Activated CD8-positive, alpha-beta memory T cell treated with anti-CD3 and anti-CD28 coated beads, Interleukin-2, amount 50 U/mL, for 4 hours (primary cell): ENCODE measurements at places on chromosomes 1 and 21.

DNA sequence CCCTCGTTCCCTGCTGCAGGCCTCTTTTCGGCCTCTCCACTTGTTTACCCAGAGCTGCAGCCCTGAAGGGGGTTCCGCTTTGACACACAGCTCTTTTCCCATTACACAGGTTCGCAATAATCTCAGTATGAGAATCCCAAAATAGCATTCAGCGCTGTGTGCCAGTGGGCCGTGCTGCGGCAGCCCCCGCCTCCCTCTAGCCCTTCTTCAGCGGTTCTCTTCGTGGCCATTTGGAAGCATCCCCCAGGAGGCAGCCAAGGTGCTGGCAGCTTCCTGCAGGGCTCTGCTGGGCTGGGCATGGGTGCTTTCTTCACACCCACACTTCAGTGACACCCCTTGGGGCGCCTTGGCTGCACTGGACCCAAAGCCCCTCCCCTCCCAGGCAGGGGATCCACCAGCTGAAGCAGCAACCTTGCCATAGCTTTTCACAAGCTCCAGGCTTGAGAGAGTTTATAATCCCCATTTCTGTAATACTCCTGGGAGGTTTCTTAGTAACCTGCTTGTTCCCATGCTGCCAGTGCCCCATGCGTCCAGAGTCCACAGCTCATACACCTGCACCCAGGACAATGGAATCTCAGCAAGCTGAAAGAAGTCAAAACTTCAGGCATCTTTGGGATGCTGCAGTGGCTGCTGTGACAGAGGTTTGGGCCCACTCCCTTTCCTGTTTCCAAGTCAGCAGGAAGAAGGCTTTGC, 8.1 kb downstream of the NCF2 start:
- no peak for DNase-seq

DNA sequence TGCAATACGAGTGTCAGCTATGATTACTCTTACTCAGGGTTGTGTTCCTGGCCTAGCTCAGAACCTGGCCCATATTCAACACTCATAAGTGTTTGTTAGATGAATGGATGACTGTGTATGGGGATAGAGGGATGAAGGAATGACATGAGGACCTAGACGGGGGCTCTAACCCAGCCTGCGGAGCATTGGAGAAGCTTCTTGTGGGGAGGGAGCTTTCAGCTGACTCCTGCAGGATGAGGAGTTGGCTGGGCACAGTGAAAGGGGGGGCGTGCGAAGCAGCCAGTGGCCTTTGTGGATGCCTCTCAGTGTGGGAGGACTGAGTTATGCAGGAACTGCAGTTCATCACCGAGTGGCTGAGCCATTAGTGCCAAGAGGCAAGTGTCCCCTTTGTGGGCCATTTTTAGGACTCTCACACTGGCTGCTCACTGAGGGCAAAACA, 1.2 kb upstream of the EXTL1 start:
- DNase-seq: no peak

- no peak for DNase-seq
These were observed 156.2 kb downstream of the TGFBR3 start for GRCh38 chr1:91729621-91730358.

- DNase-seq: no peak
These were observed 179.7 kb upstream of the C1orf174 start for GRCh38 chr1:4079815-4080214.

GRCh38 chr21:32112195-32112594, 166.7 kb downstream of the MIS18A start:
- no peak for DNase-seq

- no peak for DNase-seq
These were observed 1.1 kb upstream of the CYB561D1 start for GRCh38 chr1:109492779-109493178.

- no peak for DNase-seq
These were observed 5.4 kb downstream of the EIF2D start for GRCh38 chr1:206606867-206607266.

- DNase-seq: no peak
These were observed 18.0 kb upstream of the MFSD2A start for GRCh38 chr1:39936724-39937491.

DNA sequence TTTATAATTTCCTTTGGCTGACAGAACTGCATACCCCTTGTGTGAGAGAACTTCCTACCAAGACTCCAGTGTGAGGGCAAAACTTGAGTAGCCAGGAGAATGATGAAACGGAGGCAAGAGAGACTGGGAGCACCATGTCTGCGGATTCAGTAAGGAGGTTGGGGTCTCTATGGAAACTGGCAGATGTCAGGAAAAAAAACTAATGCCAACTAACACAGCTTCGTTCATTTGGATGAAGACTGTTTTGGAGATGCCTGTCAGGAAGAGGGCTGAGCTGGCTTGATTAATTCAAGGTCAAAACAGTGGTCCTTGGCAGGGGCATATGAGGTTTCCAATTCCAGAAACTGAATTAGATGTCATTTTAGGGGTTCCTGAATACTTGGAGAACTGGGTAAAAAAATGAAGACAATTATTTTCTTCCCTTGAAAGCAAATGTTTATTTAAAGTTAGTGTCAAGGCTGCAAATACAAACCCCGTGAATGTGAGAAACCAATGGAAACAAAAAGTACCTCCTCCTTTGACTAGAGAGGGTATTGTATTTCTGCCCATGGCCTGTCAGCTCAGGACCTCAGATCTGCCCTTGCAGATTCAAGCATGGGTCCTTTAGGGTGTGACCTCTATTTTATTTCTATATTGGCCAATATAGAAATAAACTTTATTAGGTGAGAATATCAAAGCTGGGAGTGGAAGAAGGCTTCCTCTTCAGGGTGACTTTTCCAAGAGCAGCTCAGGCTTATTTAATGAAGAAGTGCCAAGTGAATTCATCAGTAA, 110.5 kb downstream of the MAST2 start:
- no peak for DNase-seq

DNA sequence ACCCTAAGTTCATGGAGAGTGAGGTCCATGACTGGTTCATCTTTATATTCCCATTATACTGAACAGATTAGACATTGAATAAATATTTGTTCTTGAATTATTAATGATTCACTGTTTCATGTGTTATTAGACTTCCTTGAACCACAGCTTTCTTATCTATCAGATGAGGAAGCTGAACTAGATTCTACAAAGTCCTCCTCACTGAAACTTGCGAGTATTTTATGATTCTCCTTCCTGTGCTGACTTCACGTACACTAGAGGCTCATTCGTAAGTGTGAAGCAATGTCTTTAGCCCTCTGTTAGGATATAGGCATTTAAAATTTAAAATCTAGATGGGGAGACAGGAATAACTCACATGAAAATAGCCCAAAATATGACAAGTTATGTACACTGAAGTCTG, 95.6 kb upstream of the IRF2BP2 start:
- no peak for DNase-seq

- no peak for DNase-seq
These were observed 32.4 kb downstream of the PIK3C2B start for GRCh38 chr1:204462229-204462561.

GRCh38 chr21:16169102-16169511, 439.3 kb downstream of the USP25 start:
- no peak for DNase-seq

DNA sequence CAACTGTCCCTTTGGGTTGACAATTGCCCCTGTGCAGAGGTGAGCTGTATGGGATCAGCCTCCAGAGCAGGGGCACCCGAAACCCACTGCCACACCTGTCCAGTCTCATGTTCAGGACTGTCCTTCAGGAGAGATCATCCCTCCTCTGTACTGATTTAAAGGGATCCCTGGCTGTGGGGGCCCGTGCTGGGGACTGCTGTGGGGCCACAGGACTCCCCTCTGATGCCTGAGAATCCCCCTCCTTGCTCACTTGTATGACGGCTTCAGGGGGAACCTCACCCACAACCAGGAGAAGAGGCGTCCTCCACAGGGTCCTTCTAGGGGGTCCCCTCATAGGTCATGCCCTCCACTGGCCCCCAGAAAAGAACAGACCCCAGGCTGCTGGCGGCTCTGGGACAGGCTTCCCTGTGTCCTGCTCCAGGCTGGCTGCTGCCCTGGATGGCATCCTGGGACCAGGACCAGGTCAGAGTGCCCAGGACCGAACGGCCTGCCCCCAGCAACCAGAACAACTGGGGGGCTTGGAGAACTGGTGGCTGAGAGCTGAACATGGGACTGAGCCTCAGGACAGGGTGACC, 77.5 kb upstream of the ACTRT2 start:
- no peak for DNase-seq

DNA sequence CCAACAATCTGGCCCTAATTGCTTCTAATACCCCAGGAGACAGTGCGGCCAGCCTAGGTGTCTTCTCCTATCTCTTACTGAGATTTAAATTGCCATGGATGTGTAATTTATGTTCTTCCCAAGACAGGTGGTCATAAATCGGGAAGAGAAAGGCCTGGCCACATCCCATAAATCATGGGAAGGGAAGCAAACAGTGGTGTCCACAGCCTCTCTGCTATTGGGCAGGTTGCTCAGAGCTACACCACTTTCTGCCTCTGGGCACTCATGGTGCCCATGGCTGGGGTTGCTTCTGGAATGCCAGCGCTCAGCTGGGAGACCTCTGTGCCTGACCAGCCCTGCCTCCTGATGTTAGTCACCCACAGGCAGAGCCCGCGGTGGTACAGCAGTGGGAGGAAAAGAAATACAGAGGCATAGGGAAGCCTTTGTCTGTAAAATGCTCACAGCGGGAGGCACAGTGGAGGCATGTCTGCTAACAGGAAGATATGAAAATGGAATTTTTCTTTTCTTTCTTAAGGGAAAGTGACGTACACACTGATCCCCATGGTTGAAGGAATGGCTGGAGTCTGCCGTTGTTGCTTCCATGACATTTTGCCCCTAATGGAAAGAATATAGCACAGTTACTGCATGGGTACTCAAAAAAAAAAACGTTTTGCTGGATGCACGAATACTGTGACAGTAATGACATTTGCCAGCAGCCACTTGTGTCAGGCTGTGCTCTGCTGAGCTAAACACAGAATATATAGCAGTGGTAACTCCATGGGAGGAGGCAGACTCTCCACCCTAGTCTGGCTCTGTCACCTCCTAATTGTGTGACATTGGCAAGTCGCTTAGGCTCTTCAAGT, 21.9 kb downstream of the MTARC1 start:
- DNase-seq: no peak

DNA sequence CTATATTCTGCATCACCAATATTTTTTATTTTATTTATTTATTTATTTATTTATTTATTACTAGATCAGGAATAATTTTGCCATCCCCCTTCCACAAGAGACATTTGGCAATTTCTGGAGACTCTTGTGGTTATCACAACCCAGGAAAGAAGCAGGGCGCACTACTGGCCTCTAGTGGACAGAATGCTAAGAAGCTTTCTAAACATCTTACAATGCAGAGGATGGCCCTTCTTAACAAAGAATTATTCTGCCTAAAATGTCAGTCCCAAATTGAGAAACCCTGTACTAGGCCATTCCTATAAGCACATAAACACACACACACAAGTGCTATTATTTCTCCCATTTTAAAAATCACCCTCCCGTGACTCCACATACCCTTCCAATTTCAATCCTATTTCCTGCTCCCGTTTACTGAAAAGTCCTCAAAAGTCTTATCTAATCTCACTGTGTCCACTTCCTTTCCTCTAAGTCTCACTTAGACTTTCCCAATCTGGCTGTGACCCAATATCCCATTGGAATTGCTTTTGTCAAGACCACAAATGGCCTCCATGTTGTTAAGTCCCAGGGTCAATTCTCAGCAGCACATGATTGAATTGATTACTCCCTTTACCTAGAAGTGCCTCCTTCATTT, 43.7 kb upstream of the RNF11 start:
- peak; percentile 54 for DNase-seq

- DNase-seq: no peak
These were observed 1384.1 kb upstream of the B3GALT2 start for GRCh38 chr1:194570476-194570875.

DNA sequence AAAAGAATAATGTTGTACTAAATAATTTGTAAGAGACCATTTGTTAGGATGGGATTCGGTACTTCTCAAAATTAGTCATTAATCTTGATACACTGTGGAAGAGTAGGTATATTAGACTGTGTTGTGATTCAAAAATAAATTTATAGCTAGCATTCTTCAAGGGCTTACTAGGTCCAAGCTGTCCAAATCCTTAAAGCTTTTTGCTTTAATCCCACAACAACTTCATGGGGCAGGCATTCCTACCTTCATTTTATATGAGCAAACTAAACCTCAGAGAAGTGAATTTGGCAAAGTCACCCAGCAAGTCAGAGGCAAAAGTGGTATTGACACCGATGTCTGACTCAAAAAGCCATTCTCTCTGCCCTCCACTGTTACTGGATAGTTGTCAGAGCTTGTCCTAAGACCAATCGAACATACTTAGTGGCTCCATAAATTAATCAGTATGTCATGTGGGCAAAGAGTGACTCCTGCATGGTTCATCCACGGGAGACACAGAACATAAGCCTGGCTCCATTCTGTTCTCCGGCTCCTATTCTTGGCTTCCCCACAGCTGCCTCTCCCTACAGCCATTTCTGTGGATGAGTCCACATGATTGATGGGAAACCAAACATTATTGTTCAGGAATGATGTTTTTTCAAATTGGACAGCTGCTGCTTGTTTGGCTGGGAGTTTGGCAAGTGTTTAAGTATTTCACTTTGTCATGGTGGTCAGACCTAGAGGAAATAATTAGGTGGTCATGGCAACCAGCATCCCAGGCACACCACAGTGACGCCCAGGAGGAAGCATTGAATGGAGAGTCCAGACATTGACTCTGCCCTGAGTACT, 133.4 kb upstream of the FGGY start:
- no peak for DNase-seq

GRCh38 chr1:40944326-40944725, 35.2 kb upstream of the CTPS1 start:
- DNase-seq: no peak

DNA sequence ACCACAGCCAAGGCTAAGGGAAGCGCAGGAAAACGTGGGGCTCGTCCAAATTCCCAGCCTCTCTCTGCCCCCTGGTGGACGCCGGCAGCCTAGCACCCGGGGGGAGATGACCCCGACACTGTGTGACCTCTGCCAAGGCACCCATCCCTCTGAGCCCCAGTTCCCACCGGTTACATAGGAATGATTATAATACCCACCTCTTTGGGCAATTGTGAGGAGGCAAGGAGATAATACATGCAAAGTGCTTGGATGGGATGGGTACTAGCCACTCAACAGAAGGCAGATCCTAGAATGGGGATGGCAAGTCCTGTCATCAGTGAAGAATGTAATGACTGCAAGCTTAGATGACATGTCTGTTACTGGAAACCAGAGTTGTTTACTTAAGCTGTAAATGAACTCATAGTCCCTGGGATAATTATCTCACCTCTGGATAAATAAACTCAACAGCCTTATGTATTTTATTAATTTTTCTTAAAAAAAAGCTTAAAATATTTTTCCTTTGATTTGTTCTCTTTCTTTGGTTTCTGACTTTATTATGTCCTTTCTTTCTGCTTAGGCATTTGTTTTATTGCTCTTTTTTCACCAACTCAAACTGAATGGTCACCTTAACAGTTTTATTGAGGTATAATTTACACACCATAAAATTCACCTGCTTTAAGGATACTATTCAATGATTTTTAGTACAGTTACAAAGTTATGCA, 11.3 kb upstream of the BMP8B start:
- peak; percentile 71 for DNase-seq
